ENCODE measurements at places on chromosomes 5 and 9. TPM values are rescaled to one million over a fixed set of nuclear protein-coding genes. Genes with fewer than 3 reads are reported as not detected.

The PPP3R2 gene
- polyA plus RNA-seq = not detected

GRCh38 chr9:112971415-112971814 lies 40.6 kb downstream of the ZNF883 start:
- no peak overlapping the region for H3K4me3 ChIP-seq
- no peaks in the 10 kb centered on the region for H3K27me3 ChIP-seq
- H3K4me1 ChIP-seq = no peaks in the 10 kb centered on the region
- H3K36me3 ChIP-seq = no peaks in the 10 kb centered on the region

GRCh38 chr5:146076455-146076854 lies 28.9 kb downstream of the PLAC8L1 start:
- peaks cover 4% of the 10 kb centered on the region for H3K4me1 ChIP-seq
- no peak overlapping the region for H3K4me3 ChIP-seq
- H3K36me3 ChIP-seq = no peaks in the 10 kb centered on the region
- no peak overlapping the region for H3K27ac ChIP-seq

The GRIN1 gene
- not detected for polyA plus RNA-seq

- H3K27ac ChIP-seq = no peak overlapping the region
- DNase-seq = no peak
- no peak overlapping the region for H3K4me3 ChIP-seq
- H3K27me3 ChIP-seq = no peaks in the 10 kb centered on the region
- H3K4me1 ChIP-seq = peaks cover 12% of the 10 kb centered on the region
Observed at GRCh38 chr9:125233678-125234077, 7.5 kb downstream of the HSPA5 start.

The NUTM2F gene
- polyA plus RNA-seq = not detected

The CCDC183 gene
- polyA plus RNA-seq = 4.0 TPM

DNA sequence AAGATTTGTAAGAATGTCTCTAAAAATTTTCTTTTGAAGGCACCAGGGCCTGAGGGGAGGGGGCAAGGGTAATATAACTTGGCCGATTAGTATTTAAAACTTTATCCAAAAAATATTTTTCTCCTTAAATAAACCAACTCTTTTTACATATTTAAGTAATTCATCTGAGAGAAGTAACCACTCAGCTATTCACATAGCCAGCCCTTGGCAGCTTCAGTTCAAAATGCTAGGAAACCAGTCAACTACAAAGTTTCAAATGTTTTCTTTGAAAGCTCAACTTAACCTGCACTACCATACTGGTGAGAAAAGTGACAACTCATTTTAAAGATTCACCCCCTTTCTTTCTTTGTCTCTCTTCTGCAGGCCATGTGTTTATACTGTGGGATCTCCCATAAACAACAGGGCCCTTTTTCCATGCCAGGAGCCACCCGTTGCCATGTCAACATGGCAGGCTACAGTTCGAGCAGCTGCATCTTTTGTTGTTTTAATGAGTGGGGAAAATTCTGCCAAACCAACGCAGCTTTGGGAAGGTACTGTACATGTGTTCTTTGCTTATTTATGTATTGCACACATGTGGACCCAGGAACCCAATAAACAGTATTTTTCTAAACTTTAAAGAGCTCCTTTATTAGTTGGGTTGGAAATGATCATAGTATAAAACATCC lies 46.3 kb downstream of the AOPEP start:
- DNase-seq = no peak
- no peak overlapping the region for H3K27ac ChIP-seq
- H3K4me1 ChIP-seq = no peaks in the 10 kb centered on the region
- no peaks in the 10 kb centered on the region for H3K36me3 ChIP-seq
- no peaks in the 10 kb centered on the region for H3K27me3 ChIP-seq

DNA sequence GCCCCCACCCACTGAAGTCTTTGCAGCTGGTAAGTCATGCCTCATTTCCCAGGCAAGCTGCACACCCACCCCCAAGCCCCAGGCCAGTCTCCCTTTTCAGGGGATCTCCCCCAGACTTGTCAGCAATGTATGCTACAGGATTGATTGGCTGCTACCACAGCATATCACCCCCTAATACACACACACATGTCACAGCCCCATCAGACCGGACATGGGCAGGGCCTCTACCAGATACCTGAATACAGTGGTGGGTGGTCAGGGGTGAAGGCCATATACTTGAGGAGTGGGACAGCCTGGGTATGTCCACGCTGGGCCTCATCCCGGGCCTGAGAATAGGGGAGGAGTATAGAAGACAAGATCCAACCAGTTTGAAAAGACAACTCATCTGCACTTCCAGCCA lies 63.4 kb upstream of the ARAP3 start:
- no peak overlapping the region for H3K27ac ChIP-seq
- no peak for DNase-seq
- H3K4me1 ChIP-seq = peaks cover 21% of the 10 kb centered on the region
- H3K27me3 ChIP-seq = peaks cover 14% of the 10 kb centered on the region
- no peaks in the 10 kb centered on the region for H3K36me3 ChIP-seq

DNA sequence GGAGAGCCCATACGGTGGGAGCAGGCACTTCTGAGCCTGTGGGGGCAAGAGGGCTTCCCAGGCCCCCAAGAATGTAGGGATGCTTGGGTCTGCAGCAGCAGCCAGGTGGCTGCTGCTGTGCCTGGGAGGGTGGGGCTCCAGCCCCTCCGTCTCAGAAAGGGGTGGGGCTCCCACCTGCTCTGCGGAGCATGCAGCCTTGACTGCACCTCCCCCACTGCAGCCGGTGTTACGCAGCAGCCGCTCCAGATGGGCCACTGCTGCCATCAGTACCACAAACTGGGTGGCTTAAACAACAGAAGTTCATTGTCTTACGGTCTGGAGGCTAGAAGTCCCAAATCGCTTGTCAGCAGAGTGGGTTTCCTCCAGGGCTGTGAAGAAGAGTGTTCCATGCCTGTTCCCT lies 365.5 kb downstream of the TMEM38B start:
- no peaks in the 10 kb centered on the region for H3K27me3 ChIP-seq
- no peaks in the 10 kb centered on the region for H3K36me3 ChIP-seq
- DNase-seq = no peak
- H3K27ac ChIP-seq = no peak overlapping the region
- no peaks in the 10 kb centered on the region for H3K4me1 ChIP-seq
- H3K4me3 ChIP-seq = no peak overlapping the region

- H3K4me1 ChIP-seq = no peaks in the 10 kb centered on the region
- no peak overlapping the region for H3K27ac ChIP-seq
- no peak for DNase-seq
Observed at GRCh38 chr9:127746959-127747569, 12.0 kb upstream of the TOR2A start.

The ANKRD34B gene
- polyA plus RNA-seq = not detected

The PAEP gene
- polyA plus RNA-seq = not detected

- H3K4me3 ChIP-seq = no peak overlapping the region
- H3K27me3 ChIP-seq = no peaks in the 10 kb centered on the region
- DNase-seq = no peak
- H3K36me3 ChIP-seq = no peaks in the 10 kb centered on the region
- no peak overlapping the region for H3K27ac ChIP-seq
Observed at GRCh38 chr5:143606043-143606752, 202.7 kb upstream of the NR3C1 start.

- H3K27ac ChIP-seq = no peak overlapping the region
- peaks cover 6% of the 10 kb centered on the region for H3K36me3 ChIP-seq
- H3K27me3 ChIP-seq = no peaks in the 10 kb centered on the region
Observed at GRCh38 chr5:34005211-34005610, 2.6 kb downstream of the AMACR start.
